ENCODE measurements at places on chromosomes 4 and X.
A peak's percentile ranks its signal among the peaks of the same experiment; 100 is the strongest.

GRCh38 chr4:48767055-48767929 is 12.8 kb downstream of the FRYL start:
- DNase-seq = no peak

DNA sequence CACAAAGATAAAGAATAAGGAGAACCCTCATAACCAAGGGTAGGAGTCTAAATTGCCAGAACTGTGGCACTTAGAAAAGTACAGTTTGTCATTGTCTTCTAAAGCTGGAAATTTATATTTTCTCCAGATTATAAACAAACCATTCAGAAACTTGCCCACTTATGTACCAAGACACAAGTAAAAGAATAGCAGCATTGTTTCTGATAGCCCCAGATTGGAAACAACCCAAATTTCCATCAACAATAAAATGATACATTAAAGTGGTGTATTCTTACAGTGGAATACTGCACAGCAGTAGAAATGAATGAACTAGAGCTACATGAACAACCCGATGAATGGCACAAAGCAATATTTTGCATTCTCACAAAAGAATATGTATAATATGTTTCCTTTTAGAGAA is 63.1 kb upstream of the PDHA1 start:
- DNase-seq = no peak

DNA sequence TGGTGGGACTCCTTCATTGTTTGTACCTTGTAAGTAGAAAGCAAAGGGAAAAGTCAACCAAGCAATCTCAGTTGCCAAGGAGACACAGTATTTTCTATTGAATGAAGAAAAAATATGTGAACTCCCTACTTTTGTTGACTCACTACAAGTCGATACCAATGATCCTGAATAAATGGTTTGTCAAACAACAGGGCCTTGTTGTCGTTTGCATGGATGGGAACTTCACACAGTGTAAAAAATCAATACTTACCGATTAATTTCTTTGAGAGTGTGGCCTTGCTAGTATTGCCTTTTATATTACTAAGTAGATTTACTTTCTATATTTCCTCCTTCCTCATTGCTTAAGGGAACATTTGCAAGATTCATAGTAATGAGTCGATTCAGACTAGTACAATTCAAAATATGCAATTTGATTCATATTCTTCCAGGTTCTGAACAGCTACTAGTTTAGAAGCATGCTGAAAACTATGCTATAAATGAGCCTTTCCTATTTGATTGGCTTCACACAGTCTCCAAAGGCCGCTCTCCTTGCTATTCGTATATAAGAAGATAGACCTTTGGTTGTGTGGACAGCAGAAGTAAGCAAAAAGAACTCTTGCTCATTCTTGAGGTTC is 108.0 kb downstream of the ZNF330 start:
- DNase-seq = no peak

DNA sequence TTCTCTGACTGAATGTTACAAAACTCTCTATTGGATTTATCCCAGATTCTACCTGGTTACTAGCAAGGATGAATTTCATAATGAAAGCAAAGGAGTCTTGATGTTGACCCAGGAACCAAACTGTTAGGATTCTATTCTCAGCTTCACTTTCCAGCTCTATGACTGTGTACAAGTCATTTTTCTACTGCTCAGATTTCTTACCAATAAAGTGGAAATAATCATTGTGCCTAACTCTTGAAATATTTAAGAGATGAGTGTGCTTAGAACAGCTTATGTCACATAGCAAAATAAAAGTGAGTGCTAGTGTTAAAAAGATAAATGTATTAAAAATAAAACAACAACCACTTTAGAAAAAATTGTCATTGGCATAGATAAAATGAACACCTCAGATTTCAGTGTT is 45.6 kb downstream of the EPHA5 start:
- DNase-seq = no peak

GRCh38 chr4:39698424-39699009 is 581 bp downstream of the UBE2K start:
- DNase-seq = peak; percentile 10

GRCh38 chr4:57168982-57169381 is 58.8 kb upstream of the IGFBP7 start:
- no peak for DNase-seq

DNA sequence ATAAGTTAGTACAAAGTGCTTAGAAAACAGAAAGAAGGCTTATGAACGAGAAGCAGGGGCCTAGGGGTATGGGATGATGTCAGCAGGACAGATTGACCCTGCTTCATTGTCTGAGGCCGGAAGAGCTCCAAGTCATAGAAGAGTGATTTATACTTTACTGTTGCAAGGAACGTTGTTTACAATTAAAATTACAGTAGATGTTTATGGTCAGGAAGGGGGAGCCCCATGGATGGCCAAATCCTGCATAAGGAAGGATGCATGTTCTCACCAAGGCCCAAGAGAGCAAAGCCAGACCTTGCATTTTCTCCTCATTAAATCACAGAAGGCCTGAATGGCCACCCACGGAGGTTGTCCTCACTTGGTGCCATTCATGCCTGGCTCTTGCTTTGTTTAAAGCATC is 115.3 kb downstream of the LDB2 start:
- DNase-seq = no peak

DNA sequence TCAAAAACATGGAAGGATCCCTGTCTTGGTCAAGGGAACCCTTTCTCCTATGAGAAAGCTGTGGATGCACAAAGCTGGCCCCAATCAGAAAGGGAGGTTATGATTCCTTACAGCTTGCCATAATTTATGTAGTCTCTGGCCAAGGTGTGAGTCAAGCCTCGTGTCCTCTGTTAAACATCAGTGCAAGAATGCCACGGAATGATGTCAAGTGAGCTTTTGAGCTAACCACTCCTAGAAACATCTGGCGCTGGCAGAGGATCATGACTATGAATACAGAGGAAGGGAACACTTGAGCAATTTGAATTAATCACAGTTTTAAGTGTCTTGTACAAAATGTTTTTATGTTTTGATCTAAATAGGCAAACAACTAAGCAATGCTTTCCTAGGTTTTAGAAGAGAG is 51.5 kb upstream of the RAP2C start:
- no peak for DNase-seq

- peak; percentile 34 for DNase-seq
Observed at GRCh38 chrX:56764153-56764974, 35.3 kb downstream of the NBDY start.

GRCh38 chrX:68183612-68184214 is 249.6 kb downstream of the OPHN1 start:
- DNase-seq = no peak

GRCh38 chrX:69185886-69186285 is 20.6 kb upstream of the PJA1 start:
- no peak for DNase-seq

GRCh38 chr4:114364857-114365256 is 233.8 kb upstream of the UGT8 start:
- no peak for DNase-seq

GRCh38 chr4:52244848-52245247 is 193.7 kb downstream of the SPATA18 start:
- DNase-seq = no peak

GRCh38 chrX:114717921-114718320 is 134.0 kb downstream of the HTR2C start:
- DNase-seq = no peak

- DNase-seq = no peak
Observed at GRCh38 chr4:188110741-188111471, 1.5 kb upstream of the TRIML2 start.

- no peak for DNase-seq
Observed at GRCh38 chr4:17283251-17283650, 228.6 kb downstream of the QDPR start.

DNA sequence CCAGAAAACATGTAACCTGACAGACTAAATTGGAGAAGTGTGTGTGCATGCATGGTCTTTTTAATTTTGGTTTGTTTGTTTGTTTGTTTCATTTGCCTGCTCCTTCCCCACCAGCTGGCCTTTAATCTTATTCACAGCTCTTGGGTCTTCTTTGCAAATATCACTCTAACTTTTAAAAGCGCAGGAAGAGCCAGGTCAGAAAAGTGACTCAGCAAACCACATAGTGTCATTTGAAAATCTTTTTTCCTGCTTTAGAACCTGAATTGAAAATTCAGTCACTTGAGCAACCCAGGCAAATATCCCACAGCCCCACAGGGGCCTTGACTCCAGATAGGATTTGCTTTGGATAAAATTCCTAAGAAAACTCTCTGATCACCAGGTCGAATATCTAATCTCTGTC is 4.6 kb downstream of the TMEM255A start:
- no peak for DNase-seq

DNA sequence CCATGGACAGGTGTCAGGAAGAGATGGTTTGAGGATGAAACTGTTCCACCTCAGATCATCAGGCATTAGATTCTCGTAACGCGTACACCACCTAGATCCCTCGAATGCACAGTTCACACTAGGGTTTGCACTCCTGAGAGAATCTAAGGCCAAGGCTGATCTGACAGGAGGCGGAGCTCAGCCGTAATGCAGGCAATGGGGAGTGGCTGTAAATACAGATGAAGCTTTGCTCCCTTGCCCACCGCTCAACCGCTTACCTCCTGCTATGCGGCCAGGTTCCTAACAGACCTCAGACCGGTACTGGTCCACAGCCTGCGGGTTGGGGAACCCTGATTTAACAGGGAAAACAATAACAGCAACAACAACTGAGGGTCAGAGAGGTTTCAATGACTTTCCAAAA is 2.0 kb upstream of the TEC start:
- no peak for DNase-seq

GRCh38 chr4:124903995-124904722 is 191.6 kb upstream of the ANKRD50 start:
- no peak for DNase-seq

DNA sequence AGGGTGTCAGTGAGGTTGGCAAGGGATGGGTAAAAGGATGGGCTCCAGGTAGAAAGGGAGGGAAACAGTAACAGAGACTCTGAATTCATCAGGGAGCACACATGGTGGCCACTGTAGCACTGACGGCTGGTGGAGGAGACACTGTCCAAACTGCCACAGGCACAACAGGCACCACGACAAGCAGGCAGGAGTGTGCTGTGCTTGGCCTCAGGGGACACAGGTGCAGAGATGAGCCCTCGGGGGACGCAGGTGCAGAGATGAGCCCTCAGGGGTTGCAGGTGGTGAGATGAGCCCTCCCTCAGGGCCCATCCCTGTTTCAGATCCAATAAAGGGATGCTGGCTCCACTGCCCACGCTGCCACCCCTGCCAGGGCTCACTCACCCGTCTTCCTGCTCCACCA is 7.6 kb downstream of the PDE6B start:
- no peak for DNase-seq

DNA sequence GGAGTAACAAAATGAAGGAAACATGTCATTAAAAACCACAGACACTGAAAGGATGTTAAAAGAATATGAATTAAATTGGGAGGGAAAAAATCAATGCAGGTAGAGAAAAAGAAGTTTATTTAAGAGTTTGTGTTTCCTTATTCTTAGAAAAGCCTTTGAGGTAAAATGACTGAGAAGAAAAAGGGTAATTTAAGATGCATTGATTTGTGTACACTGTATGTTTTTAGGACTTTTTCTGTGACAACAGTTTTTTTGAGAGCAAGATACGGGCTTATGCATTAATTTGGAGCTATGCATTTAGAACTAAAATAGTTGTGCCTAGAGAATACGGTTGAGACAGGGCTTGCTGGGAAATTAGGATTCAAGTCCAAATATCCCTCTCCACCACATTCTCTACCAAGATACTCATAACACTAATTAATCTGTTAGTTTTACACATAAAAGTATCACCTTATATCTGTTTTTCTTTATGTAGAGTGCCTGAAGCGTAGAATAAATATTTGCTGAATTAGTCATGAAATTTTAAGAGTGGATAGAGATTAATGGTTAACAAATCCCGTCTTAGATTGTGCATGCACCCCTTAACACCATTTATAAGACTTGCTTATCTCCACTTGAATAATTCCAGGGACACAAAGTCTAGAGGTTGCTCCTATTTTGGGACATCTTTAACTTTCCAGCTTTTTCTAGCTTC is 232.5 kb downstream of the PCDH7 start:
- no peak for DNase-seq

DNA sequence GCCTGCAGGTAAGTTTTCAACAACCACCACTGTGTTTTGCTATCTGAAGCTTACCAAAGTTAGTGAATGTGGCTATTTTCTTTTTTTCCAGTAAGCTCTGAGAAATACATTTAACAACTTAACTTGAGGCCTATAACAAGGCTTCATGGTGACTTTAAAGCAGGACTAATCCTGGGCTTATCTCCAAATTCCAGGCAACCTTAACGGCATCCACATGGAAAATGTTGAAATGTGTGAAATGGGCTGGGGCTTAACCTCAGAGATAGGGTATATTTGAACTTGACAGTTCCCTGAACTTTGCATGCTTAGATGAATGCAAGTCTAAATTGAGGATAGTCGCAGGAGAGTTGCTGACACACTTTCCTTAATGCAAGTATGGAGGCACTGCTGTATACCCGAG is 539.2 kb downstream of the GALNTL6 start:
- no peak for DNase-seq

DNA sequence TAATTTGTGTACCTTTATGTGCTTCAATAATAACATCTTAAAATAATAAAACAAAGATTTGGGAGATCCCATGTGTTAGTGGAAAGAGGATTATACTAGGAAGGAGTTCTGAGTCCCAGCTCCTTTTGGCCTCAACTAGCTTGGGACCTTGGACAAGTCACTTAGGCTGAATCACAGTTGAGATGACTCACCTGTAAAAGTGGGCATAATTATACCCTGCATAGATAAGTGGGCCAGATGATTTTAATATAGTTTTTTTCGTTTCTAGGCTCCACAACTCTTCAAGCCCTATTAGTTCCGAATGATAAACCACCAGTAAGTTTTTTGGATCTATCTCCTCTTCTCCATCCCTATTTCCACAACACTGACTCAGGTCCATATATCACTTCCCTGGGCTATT is 131.8 kb downstream of the ENOX2 start:
- no peak for DNase-seq

GRCh38 chrX:31523884-31524536 is 452.2 kb upstream of the FTHL17 start:
- no peak for DNase-seq

DNA sequence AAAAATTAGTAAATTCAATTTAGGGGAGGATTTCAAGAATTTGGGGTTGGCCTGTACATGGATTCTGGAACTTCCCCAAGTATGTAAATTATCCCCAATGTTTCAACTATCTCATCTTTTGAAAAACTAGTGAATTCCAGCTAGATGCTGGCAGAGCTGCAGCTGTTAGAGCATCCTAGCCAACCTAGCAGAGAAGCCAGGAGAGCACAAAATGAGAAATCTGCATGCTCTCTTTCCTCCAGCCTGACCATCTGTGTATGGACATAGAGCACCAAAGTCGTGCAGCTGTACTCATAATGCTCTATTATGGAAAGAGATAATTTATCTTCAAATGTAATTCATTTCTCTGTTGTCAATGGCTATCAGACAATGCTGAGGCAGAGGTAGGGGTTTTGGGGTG is 1217.7 kb downstream of the PCDH19 start:
- no peak for DNase-seq

- no peak for DNase-seq
Observed at GRCh38 chr4:16195209-16195608, 31.1 kb downstream of the TAPT1 start.

DNA sequence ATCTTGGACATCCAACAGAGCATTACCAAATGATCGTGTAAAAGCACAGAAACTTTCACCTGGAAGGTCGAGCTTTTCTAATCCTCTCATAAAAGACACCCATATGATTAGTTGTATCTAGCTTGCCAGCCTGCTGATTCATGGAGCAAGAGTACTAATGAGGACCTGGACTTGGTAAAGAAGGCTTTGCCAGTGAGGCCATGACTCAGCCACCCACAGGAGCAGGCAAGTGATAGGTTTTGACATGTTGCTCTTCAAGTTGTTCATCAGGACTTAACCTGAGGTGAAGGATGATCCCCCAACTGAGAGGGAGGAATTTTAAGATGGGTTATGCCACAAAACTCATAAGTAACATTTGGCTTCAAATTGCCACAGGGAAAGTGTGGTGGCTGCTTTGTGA is 24.7 kb upstream of the EPGN start:
- no peak for DNase-seq

Measured in stimulated activated CD4-positive, alpha-beta T cell treated with anti-CD3 and anti-CD28 coated beads, Interleukin-12 subunit alpha, Interleukin-12 subunit beta, amount 100 ng/mL, for 48 hours (primary cell).